ENCODE measurements at places on chromosomes 2 and 18.

DNA sequence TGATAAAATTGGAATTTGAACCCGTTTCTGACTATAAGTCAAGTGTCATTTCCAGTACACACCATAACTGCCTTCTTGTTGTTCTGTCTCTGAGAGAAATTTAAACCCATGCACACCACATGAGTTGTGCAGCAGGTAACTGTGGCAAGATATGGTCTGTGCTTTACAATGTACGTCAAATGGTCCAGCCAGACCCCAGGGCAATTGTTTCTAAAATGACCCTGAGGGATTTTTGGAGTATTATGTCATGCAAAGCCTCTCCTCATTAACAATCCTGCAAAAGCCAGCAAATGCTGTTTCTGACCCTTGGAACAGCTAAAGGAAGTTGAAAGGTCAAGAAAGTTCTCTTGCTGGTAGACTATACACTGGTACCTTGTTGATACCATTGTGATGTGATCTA lies 47.7 kb upstream of the WIPF1 start:
- DNase-seq, result no peak

GRCh38 chr2:230871361-230872150 lies 6.8 kb downstream of the ITM2C start:
- no peak for DNase-seq

DNA sequence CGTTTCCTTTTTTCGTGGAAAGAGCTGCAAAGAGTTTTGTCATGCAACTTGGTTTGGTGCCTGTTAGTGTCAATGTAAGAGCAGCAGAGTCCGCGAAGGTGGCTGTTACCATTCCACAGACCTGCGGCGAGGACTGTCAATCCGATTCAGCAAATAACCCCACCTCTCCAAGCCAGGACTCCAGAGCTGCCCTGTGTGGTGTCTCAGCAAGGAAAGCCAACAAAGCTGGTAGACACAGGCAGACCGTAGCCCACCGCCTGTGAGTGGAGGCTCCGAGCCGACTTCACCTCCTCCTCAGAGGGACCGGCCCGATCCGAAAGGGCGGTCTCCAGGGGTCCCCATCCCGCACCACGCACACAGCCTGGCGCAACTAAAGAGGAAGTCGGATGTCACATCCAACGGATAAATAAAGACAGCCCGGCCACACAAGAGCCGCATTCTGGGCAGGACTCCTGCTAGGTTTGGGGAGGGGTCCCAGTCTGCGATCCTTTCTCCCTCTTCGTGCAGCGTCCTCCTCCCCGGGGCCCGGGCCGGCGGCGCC lies 819 bp downstream of the ANKRD44 start:
- peak; percentile 66 for DNase-seq

GRCh38 chr2:65133626-65134025 lies 3.7 kb upstream of the RAB1A start:
- no peak for DNase-seq

GRCh38 chr2:45896311-45896710 lies 244.8 kb downstream of the PRKCE start:
- DNase-seq, result no peak

DNA sequence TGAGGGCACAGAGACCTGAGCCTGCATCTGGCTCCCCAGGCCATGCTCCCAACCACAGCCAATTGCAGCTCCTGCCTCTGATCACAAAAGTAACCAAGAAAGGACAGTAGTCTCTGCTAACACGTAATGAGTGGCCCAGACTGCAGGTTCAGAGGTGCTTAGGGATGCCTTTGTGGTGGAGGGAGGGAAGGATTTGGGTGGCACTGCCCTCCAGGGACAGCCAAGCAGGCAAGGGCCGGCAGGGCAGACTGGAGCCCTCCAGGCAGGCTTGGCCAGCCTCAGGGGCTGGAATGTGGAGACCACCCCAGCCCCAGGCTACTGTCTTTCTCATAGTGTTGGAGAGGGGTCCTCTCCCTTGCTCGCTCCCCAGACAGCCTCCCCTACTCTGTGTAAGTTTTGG lies 114.5 kb upstream of the SMAD2 start:
- no peak for DNase-seq

DNA sequence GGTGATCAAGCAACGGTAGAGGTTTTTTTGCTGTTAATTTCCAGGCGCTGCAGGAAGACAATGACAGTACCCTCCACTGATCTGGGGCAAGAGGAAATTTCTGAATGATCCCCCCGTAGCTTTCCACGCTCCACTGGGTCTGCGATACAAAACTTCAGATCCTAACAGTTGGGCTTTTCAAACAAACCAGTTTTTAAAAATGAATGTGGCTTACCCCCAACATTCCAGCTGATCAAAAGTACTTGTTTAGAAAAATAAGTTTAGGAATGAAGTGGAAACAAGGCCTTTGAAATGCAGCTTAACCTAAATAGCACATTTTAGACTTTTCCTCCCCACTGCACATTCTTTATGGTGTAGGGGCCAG lies 5.7 kb downstream of the ZFP36L2 start:
- no peak for DNase-seq
